ENCODE measurements at places on chromosomes 16 and 17. TPM values are rescaled to one million over a fixed set of nuclear protein-coding genes. Genes with fewer than 3 reads are reported as not detected.

Gene RNF167
- total RNA-seq, result 105 TPM

Gene SMTNL2
- not detected for total RNA-seq

Gene DRC3
- not detected for total RNA-seq

Gene SLC6A2
- not detected for total RNA-seq

Gene ATP2A1
- total RNA-seq, result 1.4 TPM

Gene OR1F1
- not detected for total RNA-seq

Gene MARVELD3
- not detected for total RNA-seq

Gene SETD1A
- 35.2 TPM for total RNA-seq

Gene ABCC11
- total RNA-seq, result not detected

Gene SEZ6
- 0.76 TPM for total RNA-seq

Gene LRRC75A
- 3.8 TPM for total RNA-seq

Gene AMZ2
- total RNA-seq, result 58.6 TPM

Gene TBC1D3H
- total RNA-seq, result not detected

Gene PDILT
- total RNA-seq, result not detected

Gene SPNS3
- total RNA-seq, result 2.5 TPM

Gene NTN1
- not detected for total RNA-seq

Gene SPG7
- total RNA-seq, result 184 TPM

Gene TSNAXIP1
- 0.39 TPM for total RNA-seq

Gene TMEM219
- 76.7 TPM for total RNA-seq

Gene MYO15A
- total RNA-seq, result 0.81 TPM

Gene FA2H
- total RNA-seq, result 1.8 TPM

Gene ARMC7
- total RNA-seq, result 12.8 TPM

Gene OR2C1
- total RNA-seq, result not detected

Gene C16orf54
- 89.4 TPM for total RNA-seq

Gene OR3A3
- total RNA-seq, result not detected

Gene CD300LB
- not detected for total RNA-seq

Gene KRT33B
- not detected for total RNA-seq

Gene PRR29
- 0.52 TPM for total RNA-seq

Gene TEX19
- total RNA-seq, result not detected

Gene PDXDC1
- total RNA-seq, result 91.2 TPM

Gene ESRP2
- total RNA-seq, result not detected

Gene CDH11
- not detected for total RNA-seq

Gene KREMEN2
- not detected for total RNA-seq

Gene ALDH3A2
- total RNA-seq, result 34.7 TPM

Gene DRC7
- not detected for total RNA-seq

Gene NPIPA3
- 0.86 TPM for total RNA-seq

Gene RND2
- not detected for total RNA-seq

Gene HCRT
- not detected for total RNA-seq

Gene CLEC19A
- not detected for total RNA-seq

Gene CCDC40
- total RNA-seq, result 0.32 TPM

Gene ZNF750
- not detected for total RNA-seq

Gene TNFRSF17
- not detected for total RNA-seq

Gene CCL7
- not detected for total RNA-seq

Gene HS3ST4
- not detected for total RNA-seq

Gene KAT2A
- total RNA-seq, result 26.5 TPM

Gene KRTAP1-1
- total RNA-seq, result not detected

Gene PMM2
- 33.9 TPM for total RNA-seq

Gene TP53TG3
- not detected for total RNA-seq

Gene NPIPA2
- total RNA-seq, result 0.86 TPM

Gene ASB16
- not detected for total RNA-seq

Gene HBM
- not detected for total RNA-seq

Gene SMIM5
- 1.6 TPM for total RNA-seq

Gene SCNN1B
- not detected for total RNA-seq

Gene PLEKHG4
- 10.0 TPM for total RNA-seq

Gene KLHL10
- total RNA-seq, result not detected

Gene FBXL16
- total RNA-seq, result 18.6 TPM

Gene SPNS2
- 0.94 TPM for total RNA-seq

Gene SOX8
- 1.1 TPM for total RNA-seq

Measured in CD4-positive, CD25-positive, alpha-beta regulatory T cell (primary cell).